ENCODE measurements at places on chromosomes 7 and 10.

DNA sequence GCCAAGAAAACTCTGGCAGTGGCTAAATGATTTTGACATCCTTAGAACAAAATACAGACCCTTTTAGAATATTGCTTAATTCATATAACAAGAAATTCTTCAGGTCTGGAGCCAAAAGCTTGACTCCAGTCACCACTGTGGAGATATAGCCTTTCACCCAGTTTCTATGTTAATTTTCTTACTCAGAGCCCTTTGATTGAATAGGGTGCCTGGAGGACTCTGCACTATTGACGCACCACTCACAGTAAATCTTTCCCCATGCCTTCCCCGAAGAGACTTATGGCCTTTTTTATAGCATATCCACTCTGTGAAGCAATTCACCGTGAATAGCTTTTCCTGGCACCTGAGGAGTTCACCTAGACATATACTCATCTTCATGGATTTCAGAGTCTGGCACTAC is 613.8 kb downstream of the ZWINT start:
- DNase-seq, result no peak

- no peak for DNase-seq
These were observed 258.1 kb downstream of the STK31 start for GRCh38 chr7:23967949-23968599.

DNA sequence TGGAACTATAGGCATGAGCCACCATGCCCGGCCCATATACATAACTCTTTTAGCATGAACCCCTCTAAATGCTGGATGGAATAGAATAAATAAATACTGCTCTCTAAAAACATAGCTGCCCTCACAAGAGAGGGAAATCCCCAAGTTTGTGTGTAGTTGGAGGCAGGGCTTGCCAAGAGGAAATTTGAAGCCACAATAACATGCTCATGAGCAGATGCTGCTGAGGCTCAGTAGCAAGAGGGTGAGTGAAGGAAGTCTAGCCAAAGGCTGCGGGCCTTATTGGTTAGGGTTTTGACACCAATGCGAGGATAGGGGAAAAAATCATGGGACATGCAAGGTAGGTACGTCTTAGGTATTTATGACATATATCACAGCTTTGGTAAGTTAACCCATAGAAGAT is 17.3 kb downstream of the TPK1 start:
- no peak for DNase-seq

DNA sequence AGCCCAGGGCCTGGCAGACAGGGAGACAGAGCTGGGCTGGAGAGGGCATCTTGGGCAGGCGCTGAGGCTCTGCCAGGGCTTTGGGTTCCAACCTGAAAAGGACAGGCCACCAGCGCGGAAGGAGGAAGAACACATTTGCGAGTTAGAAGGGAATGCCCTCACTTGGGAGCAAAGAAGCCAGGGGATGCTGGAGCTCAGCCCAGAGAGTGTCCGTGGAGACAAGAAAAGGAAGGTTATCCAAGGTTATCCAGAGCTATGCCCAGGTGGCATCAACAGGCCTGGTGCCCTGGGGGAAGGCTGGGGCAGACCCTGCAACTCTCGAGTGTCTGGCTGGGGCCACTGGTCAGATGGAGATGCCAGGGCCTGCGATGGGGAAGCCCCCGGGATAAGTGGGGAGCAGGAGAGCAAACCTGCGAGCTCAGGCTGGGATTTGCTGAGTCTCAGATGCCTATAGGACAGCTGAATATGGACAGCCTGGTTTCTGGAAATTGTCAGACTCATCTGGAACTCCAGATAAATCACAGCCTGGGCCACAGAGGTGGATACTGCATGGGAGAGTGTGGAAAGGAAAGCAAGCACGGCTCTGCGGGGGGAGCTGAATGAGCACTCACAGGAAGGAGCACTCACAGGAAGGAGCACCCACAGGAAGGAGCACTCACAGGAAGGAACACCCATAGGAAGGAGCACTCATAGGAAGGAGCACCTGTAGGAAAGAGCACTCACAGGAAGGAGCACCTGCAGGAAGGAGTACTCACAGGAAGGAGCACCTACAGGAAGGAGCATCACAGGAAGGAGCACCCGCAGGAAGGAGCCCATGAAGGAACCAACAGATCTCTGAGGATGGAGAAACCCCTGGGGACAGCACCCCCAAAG is 152.1 kb downstream of the ADAM12 start:
- no peak for DNase-seq

DNA sequence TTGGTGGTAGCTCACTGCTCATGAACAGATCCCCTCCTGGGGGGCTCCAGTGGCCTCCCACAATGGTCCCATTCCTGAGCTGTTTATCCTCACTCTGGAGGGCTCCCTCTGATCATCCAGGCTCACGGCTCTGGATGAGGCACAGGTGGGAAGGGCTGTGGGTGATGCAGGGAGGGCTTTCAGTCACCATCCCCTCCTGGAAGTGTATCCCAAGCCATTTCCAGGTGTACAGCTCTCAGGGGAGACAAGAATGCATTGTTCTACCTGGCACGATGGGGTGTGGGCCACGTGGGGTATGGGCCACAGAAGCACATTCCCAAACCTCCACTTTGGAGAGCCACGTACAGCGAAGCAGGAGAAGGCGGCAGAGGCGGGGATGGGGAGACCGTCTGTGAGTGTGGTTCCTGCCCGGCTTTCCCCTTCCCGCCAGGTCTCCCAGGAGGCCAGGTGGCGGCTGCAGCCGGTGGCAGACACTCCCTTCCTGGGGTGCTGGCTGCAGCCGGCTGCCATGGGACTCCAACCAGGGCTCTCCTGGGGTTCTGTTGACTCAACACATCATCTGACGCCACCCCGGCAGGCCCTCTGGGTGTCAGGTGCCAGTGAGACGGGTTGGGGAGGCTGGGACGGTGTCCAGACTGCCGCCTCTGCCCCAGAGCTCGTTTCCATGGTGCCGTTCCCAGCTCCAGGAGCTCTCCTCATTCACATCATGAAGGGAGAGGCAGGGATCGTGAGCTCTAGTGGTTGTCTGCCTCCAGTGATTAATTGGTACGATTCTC is 169.7 kb upstream of the RHEB start:
- no peak for DNase-seq

DNA sequence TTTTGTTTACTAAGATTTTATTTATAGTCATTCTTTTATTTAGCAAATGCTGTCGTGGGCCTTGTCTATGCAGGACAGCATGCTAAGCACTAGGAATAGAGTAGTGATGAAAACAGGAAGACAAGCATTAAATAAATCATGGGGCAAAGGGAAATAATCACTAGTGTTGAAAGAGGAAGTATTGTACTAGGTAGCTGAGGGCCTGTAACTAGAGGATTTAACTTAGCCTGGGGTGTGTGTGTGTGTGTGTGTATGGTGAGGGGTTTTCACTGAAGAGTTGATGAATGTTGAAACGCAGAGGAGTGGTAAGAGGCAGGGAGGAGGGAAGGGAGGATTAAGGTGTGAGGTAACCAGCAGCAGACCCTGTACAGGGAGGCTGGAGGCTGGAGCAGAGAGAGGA is 446.4 kb downstream of the SDK1 start:
- DNase-seq, result no peak

DNA sequence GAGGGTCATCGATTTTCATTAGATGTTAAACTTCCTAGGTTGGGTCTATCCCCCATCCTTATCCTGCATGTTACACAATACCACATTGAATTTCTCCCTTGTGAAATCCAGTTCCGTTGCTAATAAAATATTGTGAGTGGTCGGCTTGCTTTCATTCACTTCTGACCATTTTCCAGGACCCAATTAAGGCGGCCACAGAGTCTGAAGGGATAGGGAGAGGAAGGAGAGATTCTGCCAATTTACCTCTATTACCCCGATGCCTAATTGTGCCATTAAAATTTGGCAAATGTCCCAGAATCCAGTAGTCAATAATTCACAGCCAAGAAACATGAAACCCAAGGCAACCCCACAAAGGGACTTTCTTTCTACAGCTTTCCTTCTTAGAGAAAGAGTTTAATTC is 129.9 kb downstream of the IPMK start:
- no peak for DNase-seq

- no peak for DNase-seq
These were observed 296.8 kb upstream of the ZMIZ1 start for GRCh38 chr10:78771808-78772455.

GRCh38 chr7:129607471-129608120 is 3.9 kb upstream of the NRF1 start:
- no peak for DNase-seq

DNA sequence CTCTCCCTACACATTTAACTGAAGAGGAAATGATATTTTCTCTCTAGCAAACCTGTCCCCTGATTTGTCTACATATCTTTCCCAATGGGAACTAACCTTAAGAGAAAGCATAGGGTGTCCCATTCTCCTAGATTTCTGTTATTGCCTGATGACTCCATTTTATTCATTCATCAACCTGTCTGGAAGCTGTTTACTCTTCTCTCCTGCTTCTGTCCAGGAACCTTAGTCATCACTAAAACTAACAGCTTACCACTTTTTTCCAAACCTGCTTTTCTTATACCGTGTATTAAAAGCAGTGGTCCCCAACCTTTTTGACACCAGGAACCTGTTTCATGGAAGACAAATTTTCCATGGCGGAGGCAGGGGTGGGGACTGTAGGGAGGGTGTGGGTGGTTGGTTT is 473.3 kb upstream of the PCDH15 start:
- no peak for DNase-seq

GRCh38 chr7:68955656-68956055 is 642.6 kb upstream of the AUTS2 start:
- no peak for DNase-seq

GRCh38 chr10:90451283-90451682 is 406.6 kb downstream of the HTR7 start:
- DNase-seq, result no peak

DNA sequence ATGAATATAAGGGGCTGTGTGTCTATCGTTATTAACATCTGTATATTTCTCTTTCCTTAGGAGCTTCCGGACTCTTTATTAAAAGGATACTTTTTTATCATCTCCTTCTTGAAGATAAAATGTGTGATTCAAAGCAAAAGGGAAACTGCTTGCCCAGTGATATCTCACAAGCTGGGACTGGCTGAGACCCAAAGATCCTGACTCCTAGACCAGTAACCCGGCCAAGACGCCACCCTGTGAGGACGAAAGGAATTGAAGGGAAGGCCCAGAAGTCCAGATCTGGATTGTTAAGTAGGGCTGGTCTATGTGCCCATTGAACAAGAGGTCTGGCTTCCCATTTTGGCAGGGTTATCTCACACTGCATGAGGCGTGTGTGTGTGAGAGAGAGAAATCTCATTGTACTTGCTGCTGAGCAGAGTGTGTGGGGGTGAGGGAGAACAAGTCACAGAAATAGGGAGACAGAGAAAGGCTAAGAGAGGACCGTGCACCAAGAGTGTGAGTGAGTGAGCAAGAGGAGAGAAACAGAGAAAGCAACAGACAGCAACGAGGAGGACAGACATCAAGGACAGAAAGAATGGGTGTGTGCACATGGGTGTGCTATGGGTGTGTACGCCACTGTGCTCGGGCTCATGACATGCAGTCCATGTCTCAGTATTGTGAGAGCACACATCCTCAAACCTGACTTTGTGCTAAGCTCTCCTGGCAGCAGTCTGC is 75.4 kb downstream of the PLXNA4 start:
- peak; percentile 88 for DNase-seq

GRCh38 chr7:34136698-34137097 is 231.4 kb downstream of the BMPER start:
- no peak for DNase-seq

DNA sequence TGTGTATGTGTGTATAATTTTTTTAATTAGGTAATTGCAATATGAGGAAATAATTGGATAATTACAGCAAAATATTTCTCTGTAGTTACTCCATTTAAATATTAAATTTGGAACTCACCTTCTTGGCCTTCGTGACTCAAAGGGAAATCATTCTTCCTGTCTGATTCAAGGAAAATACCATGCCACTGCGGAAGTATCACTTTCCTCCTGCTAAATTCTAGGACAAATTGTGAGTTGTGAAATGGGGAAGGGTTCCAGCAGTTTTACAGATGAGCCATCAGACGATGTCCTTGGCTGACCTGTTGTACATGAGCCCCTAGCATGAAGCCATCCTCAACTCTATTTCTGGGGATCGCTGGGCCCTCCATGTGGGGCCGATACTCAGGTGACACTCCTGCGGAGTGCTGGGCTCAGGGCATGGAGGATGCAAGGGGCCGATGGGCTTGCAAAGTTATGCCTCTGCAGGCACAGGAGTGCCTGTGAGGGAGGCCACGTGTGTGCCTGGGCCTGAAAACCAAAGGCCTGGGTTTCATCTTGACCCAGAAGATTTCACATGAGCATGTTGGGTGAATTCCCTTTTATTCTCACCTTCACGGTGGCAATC is 179.6 kb upstream of the TCERG1L start:
- no peak for DNase-seq

- no peak for DNase-seq
These were observed 117.5 kb downstream of the TCF7L2 start for GRCh38 chr10:113067501-113067900.

GRCh38 chr10:3811291-3811870 is 26.4 kb upstream of the KLF6 start:
- DNase-seq, result no peak

- no peak for DNase-seq
These were observed 117.2 kb downstream of the RGS10 start for GRCh38 chr10:119425102-119425880.

DNA sequence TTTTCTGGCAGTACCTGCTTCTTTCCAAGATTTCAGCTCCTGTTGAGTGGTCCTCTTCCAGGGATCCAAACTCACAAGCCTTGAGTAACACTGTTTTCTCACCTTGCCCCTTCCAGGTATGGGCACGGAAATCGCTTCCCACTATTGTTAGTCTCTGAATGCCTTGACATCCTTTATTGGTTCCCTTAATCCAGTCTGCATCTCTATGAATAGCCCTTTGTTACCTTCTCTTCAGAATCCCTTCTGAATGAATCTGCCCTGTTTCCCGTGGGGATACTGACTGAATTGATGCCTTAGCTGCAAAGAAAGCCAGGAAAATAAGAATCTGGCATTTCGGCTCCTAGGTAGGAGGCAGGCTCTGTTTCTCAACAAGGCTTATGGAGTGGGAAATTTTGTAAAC is 467.7 kb downstream of the PLXNA4 start:
- no peak for DNase-seq

DNA sequence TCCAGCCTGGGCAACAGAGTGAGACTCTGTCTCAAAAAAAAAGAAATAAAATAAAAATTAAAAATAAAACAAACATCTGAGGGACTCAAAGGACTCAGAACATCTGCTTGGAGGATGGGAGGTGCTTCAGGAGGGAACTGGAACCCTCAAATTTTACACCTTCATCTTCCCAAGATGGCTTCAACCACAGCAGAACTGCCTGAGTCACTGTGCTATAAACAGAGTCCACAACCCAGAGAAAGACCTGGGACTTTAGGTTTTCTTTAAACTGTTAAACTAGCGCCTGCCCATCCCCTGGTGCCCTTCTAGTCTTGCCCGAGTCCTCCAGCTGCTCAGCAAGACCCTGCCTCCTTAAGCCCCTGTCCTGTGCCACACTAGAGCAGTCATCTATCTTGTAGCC is 40.8 kb downstream of the RGS10 start:
- no peak for DNase-seq

- no peak for DNase-seq
These were observed 175.9 kb downstream of the USP6NL start for GRCh38 chr10:11435581-11435981.
